Neural crest cell (in vitro differentiated cells): ENCODE measurements at places on chromosomes 12 and 14.

DNA sequence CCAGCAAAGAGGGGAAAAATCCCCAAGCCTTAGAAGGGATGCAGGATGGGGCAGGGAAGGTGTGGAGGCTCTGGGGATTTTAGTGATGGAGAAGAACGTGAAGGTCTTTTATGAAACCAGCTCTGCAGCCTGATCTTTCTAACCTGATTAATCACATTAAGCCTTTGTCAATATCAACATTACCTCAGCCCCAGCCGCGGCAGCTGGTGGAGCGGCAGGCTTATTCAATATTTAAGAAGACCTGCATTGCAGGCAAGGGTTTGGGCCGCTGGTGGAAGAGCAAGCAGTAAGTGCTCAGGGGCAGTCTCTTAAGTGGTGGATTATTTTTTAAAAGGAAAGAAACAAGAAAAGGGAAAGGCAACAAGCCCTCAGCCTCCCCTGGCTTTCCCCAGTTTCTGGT, 16.6 kb downstream of the RPH3A start:
- no peak for DNase-seq

GRCh38 chr12:107439026-107439738, 246.4 kb upstream of the PWP1 start:
- no peak for DNase-seq

GRCh38 chr12:68609998-68610369, 715 bp upstream of the RAP1B start:
- DNase-seq = no peak

DNA sequence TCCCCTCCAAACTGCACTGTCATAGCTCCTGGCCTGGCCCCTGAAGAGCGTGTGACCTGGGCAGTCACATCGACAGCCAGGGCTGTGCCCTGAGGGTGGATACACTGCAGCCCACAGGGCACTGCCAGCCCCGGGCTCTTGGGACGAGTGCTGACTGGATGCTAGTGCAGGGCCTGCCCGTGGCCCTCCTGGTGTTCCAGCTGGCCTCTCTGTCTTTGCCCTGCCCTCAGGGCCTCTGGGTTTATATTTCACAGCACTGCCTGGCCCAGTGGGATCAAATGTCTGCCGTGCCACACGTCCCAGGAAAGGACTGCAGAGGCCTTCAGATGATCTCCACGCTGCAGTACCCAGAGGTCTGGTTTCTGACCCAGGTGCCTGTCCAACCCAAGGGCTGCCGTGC, 10.1 kb upstream of the CCDC197 start:
- no peak for DNase-seq

GRCh38 chr14:27727251-27727770, 1039.3 kb upstream of the FOXG1 start:
- DNase-seq = no peak

GRCh38 chr14:55383541-55384140, 28.0 kb downstream of the ATG14 start:
- no peak for DNase-seq

GRCh38 chr12:57176846-57177245, 29.4 kb upstream of the LRP1-AS start:
- no peak for DNase-seq

GRCh38 chr14:42047421-42048055, 440.9 kb downstream of the LRFN5 start:
- no peak for DNase-seq

DNA sequence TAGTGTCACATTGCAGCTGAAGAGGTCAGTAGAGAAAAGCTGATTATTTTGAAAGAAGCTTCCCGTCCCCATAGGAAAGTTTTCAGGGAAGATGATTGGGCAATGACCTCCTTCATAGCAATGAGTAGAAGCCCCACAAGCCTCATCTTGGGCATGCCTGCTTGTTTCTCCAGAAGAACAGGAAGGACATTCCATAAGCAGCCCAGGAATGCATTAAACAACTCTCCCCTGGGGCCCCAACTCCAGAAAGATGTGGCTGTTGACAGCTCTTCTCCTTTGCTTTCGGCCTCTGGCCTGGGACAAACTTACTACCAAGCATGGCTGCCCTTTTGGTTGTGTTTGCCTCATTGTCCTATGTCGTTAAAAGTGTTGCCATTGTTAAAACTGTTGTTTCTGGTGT, 5.7 kb upstream of the VDR start:
- DNase-seq = no peak

DNA sequence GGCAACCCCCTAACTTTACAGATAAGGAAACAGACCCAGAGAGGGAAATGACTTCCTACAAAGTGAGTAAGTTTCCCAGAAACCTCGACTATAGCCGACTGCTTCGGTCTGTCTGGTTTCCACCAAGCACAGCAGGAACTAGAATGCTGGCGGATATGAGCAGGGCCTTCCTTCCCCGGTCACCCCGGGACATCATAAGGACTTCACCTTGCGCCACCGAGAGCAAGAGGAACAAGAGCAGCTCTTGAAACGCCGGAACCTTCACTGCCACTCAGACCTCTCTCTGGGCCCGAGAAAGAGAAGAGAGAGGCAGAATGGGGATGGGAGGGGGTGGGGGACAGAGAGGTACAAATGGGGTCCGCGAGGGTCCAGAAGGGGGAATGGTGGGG, 29.4 kb upstream of the GPR68 start:
- no peak for DNase-seq

DNA sequence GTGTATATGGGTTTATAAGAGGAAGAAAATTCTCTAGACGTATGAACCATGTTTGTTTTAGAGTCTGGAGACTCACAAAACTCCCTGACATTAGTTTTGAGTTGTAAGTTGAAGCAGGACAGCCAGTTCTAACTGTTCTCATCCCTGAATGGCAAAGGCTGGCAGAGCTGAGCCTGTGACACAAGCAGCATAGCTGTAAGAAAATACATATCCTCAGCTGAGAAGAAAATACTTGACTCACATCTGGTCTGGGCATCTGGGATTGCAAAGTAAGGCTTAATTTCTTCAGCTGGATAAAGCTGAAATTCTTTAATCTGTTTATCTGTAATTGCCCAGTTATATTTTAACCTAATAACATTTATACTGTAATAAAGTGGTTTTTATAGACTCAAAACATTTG, 156.3 kb downstream of the PELI2 start:
- DNase-seq = no peak

GRCh38 chr12:77429426-77429825, 364.1 kb upstream of the E2F7 start:
- DNase-seq = no peak

GRCh38 chr14:81123811-81124210, 96.9 kb downstream of the GTF2A1 start:
- no peak for DNase-seq

- no peak for DNase-seq
Observed at GRCh38 chr14:23104591-23105347, at the start of gene CIROP. CIROP (minus strand) TSS chr14:23104989; CDS start chr14:23104920, 69 bp downstream.

- DNase-seq = no peak
Observed at GRCh38 chr12:18457362-18457761, 196.0 kb downstream of the PIK3C2G start.

- no peak for DNase-seq
Observed at GRCh38 chr12:10941916-10942607, 3.0 kb upstream of the TAS2R14 start.
